Stimulated activated CD4-positive, alpha-beta T cell treated with anti-CD3 and anti-CD28 coated beads, Interleukin-1b, Interleukin-23, amount 100 ng/mL, for 1 hour (primary cell): ENCODE measurements at places on chromosomes 2 and 18.

- DNase-seq: no peak
Observed at GRCh38 chr2:2026851-2027250, 282.5 kb upstream of the PXDN start.

DNA sequence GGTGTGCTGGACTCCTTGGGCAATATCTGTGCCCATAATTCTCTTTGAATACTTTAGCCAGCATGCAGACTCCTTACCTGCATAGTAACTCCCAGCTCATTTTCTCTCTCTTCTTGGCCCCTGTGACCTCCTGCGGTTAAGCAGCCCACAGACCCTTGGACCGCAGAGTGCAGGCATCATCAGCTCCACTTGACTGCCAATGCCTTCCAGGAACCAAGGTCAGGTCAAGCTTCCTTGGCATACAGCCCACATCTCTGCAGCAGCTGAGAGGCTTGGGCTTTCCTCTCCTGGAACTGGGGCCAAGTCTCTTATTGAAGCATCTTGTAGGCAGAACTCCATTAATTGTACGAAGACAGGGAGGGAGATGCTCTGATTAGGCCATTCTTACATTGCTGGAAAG is 130.1 kb upstream of the PIEZO2 start:
- no peak for DNase-seq

- DNase-seq: no peak
Observed at GRCh38 chr2:203797712-203798111, 69.9 kb upstream of the CTLA4 start.

- no peak for DNase-seq
Observed at GRCh38 chr2:175282300-175282699, 100.8 kb upstream of the ATP5MC3 start.

GRCh38 chr2:158297606-158298005 is 158.9 kb downstream of the CCDC148 start:
- no peak for DNase-seq

DNA sequence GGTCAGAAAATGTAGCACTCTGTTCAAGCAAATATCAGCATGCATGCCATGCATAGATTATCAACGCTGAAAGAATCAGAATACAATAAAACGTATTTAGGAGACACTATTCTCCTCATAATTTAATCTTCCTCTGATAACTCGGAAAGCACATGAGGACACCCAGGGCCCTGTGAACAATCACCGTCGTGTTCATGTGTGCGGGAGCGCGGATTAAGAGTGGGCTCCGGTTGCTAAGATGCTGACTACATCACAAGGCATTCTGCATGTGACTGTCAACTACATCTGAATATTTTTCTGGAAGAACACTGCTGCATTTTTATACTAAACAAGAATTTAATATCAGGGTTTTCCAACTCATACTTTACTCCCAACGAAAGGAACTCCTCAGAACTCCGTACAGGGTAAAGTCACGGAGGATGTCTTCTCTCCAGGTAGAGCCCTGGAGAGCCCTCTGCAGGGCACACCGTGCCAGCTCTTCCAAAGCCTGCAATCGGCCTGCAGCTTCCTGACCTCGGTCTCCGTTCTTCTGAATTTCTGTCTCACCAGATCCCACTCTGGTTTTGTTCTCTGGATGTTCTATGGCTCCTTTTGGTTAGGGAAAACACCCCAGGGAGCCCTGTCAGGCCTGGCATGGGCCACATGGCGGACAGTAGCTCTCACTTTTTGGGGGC is 59.6 kb downstream of the ZNF516 start:
- DNase-seq: no peak

DNA sequence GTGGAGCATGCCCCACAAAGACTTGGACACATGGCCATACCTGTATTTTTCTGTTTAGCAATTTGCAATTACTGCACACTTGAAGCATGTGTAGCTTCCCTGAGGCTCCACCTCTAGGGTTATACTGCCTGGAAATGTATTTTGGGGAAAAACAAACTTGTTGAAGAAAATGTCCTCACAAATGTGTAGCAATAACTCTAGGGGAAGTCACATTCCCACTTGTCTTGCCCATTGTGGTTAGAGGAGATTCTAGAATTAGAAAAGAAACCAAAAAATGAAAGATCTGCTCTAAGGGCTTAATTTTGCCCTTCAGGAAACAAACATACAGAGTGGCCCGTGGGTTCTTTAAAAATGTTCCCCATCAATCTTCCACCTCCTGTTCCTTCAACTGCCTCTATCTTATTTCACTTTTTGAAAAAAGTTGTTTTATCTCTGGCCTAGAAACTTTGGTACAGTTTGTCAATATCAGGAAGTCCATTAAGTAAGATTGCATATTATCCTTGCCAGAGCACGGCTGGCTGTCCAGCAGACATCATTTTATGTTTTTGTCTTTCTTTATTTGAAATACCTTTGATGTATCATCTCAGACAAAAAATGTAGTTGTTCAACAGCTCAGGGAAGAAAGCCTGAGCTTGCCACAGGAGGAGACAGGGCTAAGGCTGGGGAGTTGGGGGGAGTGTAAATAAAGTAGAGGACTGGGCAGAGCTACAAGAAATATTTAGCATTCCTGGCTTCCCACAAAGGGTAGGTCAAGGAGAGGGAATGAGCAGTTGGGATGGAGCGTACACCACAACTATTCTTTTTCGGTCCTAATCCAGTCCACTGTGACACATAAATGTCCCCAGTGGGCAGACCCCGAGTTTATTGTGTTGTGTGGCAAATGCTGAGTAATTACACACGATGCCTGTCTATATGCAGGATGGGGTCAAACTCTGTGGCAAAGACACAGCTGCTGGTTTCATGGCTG is 96.8 kb upstream of the CDC42EP3 start:
- no peak for DNase-seq

GRCh38 chr2:107436281-107436680 is 390.4 kb upstream of the RGPD4 start:
- no peak for DNase-seq

DNA sequence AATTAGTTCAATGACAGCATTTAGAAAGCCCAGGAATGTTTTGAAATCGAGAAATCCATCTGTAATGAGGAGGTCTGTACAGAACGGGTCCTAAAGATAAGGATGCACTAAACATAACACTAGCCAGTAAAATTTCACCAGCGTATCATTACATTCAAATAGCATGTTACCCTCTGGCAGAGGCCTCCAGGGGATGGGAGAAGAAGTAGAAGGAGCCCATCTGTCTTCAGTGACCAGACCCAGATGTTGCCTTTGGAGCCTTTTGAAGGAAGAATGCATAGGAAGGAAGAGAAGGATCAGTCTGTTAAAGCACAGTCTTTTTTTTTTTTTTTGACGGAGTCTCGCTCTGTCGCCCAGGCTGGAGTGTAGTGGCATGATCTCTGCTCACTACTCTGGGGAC is 86.1 kb upstream of the BCL2L11 start:
- DNase-seq: no peak

DNA sequence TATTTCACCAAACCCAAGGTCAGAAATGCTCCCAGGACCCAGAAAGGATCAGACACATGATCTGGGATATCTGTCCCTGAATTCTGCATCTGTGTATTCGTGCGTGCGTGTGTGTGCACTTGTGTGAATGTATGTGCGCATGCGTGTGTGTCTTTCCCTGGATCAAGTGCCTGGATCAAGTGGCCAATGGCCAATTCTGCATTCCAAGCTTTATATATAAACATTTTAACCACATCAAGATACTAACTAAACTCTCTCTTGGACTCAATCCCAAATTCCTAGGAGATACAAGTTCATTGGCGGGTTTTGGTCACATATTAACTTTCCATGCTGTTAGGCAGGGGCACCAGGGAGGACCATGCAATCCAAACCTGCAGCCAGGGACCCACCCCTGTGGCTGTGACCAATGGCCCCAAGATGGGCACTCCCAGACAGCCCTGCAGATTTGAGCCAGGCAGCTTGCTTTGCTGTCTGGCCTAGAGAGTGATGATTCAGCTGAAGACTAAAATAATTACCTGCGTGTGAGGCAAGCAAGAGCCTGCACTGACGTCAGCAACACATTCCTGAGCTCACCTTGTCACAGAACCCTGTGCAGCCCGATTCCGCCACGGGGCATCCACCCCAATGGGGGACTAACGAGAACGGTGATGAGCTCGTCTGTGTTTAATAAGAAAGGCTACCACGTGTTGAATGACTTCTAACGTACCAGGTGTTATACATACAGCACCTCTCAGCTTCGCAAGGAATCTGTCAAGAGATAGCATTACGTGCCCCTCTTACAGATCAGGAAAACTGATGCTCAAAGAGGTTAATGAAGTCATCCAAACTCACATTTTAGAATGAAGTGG is 45.3 kb upstream of the ROCK2 start:
- no peak for DNase-seq

GRCh38 chr2:20880221-20880771 is 57.4 kb upstream of the LDAH start:
- no peak for DNase-seq

DNA sequence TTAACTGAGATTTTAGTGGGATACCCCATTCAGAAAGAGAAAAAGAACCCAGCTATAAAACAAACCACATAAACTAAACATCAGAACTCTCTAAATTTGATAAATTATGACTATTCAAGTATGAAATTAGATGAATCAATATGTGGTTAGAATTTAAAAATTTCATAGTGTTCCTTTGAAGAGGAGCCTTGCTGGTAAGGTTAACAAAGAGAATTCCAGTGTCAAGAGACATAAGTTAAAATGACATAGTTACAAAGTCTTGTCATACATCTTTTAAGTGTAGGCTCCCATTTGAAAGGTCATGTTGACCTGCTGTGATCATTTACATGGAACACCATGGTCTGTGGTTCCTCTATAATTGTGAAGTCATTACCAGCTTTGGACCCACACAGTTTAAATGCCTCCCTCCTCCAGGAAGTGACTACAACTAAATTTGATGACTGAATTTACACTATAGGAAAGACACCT is 231.6 kb upstream of the ETAA1 start:
- no peak for DNase-seq

DNA sequence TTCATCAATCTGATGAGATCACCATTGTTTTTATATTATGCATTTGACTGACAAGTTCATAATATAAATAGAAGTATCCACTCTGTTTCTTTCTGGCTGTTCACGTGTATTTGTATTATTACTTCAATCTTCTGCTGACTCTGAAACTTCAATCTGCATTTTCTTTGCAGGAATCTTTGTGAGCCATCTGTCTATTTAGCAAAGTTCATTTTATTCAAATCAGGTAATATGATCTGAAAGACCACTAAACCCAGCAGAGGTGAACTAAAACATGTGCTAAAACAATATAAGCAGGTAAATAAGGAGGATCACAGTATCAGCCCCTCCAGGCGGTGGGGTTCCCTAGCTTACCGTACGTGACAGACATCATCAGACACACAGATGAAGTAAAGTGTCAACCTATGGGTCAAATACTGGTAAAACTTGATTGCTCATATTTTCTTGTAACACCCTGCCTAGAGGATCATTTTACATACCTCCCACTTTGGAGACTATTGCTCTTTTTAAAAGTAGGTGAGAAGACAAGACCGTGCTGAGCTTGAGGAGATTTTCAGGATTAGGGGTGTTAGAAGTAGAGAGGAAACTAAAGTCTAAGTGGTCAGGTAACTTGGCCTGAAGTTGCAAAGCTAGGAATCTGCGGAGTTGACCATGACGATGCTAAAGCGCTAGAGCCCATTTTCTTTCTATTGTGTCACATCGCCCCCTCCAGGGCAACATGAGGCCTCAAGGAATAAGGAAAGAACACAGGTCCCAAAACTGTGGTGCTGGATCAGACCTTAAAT is 9.0 kb downstream of the DTNB start:
- DNase-seq: no peak
